ENCODE measurements at places on chromosomes 5 and 9.

GRCh38 chr9:90805006-90805996, 3.7 kb downstream of the SYK start:
- DNase-seq: no peak

DNA sequence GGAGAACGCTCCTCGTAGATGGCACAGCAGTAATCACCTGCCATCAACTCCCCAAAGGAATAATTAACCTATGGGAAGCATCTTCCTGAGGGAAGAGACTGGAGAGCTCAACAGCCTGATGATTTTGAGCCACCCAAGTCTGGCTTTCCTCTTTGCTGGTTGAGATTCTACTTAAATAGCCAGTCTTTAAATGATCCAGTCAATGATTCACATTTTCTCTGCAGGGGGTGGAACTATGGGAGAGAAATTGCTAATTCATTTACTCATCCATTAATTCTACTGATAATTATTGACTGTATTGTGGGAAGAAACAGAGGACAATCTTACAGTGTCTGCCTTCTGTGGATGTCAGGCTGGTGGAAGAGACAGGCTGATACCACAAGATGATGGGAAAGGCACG, 355.0 kb upstream of the PANK3 start:
- DNase-seq: peak; percentile 15

DNA sequence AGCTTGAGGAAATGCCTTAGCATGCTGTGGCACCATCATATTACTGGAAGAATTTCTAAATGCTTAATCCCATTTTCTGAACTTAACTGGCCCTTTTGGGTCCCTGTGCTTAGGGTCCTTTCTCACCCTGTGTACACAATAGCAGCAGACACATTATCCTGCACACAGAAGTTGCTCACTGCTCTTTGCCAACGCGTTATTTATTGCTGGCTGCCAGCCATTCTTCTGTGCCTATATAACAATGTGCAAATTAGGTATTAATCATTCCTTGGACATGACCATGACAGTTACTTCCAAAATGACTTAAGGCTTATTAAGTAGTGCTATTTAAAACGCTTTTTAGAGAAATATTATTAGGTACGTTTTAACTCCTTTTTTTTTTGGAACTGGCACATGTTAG, 134.7 kb downstream of the FBN2 start:
- no peak for DNase-seq

DNA sequence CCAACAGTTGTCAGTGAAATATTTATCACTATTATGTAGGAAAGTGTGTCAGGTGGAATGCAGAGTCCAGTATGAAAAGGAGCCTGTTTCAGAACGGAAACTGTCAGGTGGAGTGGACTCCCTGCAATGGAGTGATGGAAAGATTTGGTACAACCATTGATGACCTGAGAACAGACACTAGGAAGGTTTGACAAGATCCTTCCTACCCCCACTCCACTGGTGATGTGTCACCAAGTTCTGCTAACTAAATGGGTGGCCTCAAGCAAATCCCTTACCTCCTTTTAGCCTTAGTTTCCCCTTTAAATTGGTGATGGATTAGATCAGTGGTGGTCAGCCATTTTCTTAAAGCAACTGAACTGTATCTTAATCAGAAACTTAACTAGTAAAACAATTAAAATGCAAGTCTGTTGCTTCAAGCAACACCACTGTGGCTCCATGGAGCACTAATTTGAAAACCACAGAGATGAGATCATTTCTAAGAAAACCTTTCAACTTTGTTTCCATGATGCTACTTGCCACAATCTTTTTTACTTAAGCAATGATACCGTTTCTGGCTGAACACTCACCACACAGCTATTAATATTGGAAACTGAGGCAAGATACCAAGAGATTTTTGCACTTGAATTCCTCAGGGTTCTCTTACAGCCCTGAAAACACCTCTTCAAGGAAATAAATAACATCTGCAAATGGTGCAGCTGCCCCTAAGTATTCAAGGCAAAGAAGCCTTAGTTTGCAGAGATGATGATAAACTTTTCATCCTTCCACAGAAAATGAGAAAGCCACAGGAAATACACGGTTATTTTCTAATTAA, 140.6 kb downstream of the ERCC6L2 start:
- no peak for DNase-seq

DNA sequence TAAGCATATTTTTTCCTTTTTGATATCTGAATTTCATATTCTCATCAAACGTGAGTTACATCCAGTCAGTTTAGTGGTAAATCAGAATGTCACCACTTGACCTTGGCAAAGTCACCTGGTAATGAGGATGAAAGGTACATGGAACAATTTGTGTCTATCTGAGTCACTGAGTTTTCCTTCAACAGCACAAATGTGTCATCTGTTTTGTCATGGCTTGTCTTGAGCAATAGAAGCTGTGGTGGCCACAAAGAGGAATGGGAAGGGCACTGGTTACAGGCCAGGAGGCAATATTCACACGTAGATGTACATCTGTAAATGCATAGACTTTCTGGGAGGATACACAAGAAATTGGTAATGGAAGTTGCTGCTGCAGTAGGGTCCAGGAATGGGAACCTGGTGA, 8.4 kb upstream of the ZNF474 start:
- no peak for DNase-seq

DNA sequence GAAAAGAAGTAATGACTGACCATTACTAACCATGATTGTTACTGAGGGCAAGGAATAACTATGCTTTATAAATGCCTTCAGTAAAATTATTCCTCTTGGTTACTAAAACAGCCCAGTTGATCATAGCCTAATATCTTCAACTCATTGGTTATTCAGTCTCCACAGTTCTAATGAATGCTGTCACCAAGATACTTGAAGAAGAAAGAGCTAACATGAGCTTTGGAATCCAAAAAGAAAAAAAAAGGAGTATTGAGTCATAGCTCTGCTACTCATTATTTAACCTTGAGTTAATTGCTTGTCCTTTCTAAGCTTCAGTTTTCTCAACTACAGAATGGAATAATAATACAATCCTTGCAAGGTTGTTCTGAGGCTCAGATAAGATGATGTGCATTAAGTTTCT, 187.7 kb downstream of the BRINP1 start:
- DNase-seq: no peak

- DNase-seq: no peak
Observed at GRCh38 chr5:5767286-5767928, 344.9 kb downstream of the ICE1 start.

GRCh38 chr9:92563116-92564100, 27.6 kb upstream of the ECM2 start:
- DNase-seq: peak; percentile 5

GRCh38 chr5:29143266-29143665, 2050.2 kb upstream of the CDH6 start:
- DNase-seq: no peak

- DNase-seq: peak; percentile 96
Observed at GRCh38 chr9:129174724-129175514, 3.1 kb downstream of the IER5L start.

DNA sequence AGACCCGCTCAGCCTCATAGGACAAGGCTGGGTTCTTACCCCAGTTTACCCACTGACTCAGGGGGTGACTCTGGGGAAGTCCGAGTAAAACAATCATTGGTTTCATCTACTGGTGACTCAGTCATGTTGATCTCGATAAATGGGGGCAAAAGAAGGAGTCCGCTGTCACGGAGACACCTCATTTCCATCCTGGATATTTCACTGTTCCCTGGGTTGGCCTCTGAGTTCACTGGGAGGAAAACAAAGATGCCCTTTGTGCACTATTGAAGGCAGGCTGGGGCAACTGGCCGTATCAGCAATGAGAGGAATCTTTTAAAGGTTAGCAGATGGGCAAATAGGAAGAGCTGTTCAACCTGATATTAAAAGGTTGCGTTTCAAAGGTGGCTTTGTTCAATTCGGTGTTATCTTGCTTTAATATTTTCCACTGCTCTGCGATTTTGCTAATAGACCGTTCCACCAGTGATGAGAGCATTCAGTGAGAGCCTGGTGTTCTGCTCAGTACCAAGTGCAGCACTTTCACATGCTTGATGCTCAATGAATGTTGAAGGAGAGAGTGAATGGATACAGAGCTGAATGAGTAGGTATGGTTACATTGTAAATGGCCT, 110.2 kb upstream of the EGFLAM start:
- no peak for DNase-seq

DNA sequence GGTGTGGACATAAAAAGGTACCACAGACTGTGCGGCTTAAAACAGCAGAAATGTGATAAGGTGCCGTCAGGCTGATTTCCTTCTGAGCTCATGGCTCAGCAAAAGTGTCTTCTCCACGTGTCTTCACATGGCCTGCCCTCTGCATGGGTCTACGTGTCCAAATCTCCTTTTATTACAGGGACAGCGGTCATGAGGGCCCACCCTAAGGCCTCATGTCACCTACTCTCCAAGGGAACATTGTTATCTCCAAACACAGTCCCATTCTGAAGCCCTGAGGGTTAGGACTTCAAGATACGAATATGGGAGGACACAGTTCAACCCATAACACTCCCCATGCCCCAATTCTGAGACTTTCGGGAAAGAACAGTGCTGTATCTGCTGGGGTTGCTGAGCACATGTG, 35.2 kb downstream of the COL23A1 start:
- DNase-seq: no peak

DNA sequence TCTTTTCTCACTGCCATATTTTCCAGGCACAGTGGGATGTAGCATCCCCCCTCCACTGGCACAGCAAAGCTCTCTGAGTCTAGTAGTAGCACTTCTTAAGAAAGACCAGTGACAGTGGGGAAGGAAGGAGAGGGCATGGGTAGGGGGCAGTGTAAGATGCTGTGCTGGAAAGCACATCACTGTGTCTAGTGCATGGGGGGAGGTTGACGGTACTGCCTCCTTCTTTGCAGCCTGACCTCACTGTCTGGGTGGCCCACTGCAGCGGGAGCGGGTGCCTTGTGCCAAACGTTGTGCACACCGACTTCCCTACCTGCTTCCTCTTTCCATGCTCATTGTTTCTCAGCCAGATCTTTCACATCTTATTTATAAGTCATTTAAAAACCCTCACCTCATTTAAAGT, 91.8 kb downstream of the PDE8B start:
- DNase-seq: no peak

DNA sequence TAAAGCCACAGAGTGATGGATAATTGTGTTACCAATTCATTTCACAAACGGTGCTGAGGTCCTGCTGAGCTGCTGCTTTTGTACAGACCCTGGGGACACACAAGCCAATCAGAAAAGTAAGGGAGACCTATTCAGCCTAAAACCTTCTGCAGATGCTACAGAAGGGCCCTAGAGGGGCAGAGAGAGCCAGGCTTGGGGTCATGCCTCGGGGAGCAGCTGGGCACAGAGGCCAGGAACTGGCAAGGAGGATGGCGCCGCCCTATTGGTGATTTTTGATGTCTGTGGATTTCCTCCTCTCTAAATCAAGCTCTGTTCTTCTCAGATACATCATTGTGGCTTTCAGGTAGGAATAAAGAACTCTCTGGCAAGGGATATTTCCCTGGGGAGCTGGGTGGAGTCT, 181.9 kb downstream of the ZNF462 start:
- no peak for DNase-seq

DNA sequence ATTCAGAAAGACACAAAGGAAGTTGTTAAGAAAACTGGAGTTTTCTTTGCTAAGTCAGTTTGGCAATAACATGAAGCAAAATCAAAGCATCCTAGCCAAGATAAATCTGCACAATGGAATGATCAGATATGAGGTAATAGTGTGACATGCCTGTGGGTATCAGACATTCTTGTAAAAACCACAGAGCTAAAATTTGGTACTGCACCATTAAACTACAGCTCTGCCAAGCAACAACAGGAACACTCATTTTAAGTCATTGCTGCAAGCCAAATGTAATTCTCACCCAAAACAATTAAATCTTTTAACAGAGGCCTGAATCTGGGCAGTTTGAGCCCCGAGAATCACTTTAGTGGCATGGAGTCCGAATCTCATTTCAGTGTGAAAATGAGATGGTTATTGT, 96.6 kb downstream of the VCAN start:
- peak; percentile 93 for DNase-seq

GRCh38 chr9:122115176-122116035, 22.3 kb upstream of the TTLL11 start:
- no peak for DNase-seq

DNA sequence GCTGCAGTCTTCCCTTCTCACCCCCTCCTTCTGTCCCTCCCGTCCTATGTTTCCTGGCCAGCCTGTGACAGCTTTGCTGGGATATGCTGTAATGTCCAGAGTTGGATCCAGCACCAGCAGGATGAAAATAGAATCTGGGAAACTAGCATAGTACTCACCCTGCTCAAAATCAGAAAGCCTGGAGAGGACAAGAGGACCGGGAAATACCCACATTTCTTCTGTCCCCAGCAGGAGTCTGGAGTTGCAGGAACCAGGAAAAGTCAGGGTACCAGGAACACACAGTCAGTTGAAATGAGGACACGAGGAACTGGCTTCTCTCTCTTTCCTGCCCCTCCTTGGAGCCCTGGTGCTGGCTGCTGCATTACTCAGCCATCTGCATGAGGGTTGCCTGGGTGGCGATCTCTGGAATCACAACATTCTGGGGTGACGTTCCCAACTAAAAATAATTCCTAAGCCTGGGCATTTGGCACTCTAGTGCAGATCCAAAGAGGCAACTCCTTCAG, 59.6 kb upstream of the NFIL3 start:
- peak; percentile 72 for DNase-seq

DNA sequence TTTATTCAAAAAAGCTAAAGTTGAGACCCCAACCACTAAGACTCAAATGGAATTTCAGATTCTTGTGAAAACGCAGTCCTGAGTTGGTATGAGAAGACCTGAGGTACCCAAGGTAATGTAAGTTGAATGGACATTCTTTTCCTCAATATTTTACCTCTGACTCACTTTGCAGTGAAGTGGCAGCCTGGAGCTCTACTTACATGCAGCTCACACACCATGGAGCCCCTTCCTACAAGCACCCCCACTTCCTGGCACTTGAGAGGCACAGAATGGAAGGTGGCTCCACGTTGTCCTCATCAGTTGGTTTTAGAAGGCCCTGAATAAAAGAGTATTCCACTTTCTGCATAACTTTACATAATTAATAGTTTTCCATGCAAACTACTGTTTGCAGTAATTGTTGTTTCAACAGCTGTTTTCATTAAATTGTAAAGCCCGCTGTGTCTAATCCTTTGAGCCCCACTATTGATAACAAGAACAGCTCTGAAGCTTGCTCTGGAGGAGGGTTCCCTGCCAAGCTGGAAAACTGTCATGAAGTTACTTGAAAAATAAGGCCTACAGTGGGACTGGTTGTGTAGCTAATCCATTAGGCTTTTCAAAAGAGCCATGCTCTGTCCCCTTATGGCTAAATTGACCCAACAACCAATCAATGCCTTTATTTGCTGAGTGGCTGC, 102.2 kb upstream of the SPATA31D4 start:
- no peak for DNase-seq

DNA sequence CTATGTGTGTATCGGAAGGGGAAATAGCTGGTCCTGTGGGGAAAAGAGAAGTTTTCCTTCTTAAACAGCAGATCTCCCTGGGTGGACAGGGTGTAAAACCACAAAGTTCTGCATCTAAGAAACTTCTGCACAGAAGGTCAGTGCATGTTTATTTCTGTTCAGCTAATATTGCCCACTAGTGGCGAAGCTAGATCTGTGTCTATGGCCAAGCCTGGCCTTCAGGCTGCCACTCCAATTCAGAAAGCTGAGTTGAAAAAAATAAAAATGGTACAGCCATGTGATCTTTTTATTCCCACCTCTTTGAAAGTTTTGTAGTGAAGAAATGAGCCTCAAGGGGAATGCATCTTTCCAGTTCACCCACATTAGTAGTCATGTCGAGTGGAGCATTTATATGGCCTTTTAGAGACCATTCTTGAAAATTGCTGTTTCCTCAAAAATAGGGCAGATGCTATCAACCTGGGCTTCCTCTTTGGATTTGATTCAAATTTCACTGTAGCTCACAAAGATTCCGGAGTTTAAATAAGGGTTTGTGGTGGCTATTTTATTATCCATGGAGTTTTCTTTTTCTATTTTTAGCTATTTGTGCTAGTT, 488.0 kb downstream of the PRELID2 start:
- peak; percentile 66 for DNase-seq

GRCh38 chr5:78735834-78736463, 87.4 kb upstream of the LHFPL2 start:
- DNase-seq: no peak
